ENCODE measurements at places on chromosomes 6 and 20.

- no peak for DNase-seq
Measured at GRCh38 chr20:24957326-24958016, 8.4 kb downstream of the CST7 start.

DNA sequence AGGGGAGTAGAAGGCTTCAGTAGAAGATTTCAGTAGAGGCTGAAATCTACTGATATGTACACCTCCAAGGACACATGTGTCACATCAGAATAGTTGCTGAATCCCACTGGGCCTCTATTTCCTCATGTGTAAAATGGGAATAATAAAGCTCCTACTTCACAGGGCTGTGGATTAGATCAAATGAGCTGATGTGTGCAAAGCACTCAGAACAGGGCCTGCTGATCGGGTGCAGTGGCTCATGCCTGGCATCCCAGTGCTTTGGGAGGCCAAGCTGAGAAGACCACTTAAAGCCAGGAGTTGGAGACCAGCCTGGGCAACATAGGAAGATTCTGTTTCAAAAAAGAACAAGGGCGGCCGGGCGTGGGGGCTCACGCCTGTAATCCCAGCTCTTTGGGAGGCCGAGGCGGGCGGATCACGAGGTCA lies 8.1 kb upstream of the AP5S1 start:
- DNase-seq = no peak

- no peak for DNase-seq
Measured at GRCh38 chr6:26149240-26149639, 62.0 kb downstream of the HFE start.

GRCh38 chr20:34753706-34754461 lies 49.7 kb downstream of the TP53INP2 start:
- no peak for DNase-seq

DNA sequence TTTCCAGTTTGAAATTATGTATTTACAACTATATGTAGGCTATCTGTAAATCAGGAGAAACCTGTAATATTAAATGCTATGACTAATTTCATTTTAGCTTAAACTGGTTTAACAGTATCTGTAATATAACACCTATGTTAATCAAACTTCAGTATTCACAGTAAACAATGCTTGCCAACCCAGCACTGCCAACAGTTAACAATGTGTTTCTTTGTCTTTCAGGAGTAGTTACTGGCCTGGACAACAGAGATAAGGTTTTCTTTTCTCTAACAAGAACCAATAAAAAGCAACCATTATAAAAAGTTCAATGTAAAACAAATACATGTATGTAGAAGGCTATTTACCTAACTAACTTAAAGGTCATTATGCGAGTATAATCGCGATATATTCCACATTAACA lies 158.8 kb downstream of the CDK19 start:
- no peak for DNase-seq

DNA sequence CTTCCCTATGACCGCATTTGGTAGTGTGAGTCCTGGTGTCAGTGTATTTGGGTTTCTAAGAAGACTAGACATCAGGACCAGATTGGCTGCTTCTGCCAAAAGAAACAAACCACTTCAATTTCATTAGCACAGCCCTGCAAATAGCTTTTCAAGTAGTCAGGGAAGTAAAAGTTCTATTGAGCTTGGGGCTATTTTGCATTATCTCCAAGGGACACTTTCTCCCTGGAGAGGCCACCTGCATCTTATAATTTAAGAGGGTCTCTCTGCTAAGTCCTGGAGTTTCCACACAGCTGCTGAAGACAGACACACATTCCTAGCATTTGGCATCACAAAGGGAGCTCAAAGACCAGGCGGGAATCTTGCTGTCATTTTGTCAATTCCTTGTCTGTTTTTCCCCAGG lies 141.2 kb downstream of the BMP2 start:
- no peak for DNase-seq

- DNase-seq = no peak
Measured at GRCh38 chr6:14660806-14661579, 543.4 kb downstream of the CD83 start.
